ENCODE measurements at places on chromosomes 7 and 10.

DNA sequence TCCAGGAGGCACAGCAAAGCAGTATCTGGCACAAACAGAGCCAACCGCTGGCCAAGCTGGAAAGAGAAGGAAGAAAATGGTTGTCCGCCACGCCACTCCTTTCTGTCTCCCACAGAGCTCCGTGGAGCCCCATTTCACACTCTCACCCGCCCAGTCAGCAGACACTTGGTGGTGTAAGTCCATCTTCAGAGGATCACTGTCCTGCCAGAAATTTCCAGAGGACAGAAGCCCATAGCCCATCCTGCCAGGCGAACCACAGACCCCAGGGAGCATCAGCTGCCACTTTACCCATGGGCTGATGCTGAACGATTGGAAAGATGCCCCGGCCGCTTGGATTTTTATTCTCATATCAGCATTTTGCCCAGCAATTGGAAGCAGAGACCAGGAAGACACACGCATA, 144.7 kb upstream of the LYZL2 start:
- no peak for DNase-seq

GRCh38 chr10:92381543-92381954, 90.6 kb downstream of the MARCHF5 start:
- no peak for DNase-seq

DNA sequence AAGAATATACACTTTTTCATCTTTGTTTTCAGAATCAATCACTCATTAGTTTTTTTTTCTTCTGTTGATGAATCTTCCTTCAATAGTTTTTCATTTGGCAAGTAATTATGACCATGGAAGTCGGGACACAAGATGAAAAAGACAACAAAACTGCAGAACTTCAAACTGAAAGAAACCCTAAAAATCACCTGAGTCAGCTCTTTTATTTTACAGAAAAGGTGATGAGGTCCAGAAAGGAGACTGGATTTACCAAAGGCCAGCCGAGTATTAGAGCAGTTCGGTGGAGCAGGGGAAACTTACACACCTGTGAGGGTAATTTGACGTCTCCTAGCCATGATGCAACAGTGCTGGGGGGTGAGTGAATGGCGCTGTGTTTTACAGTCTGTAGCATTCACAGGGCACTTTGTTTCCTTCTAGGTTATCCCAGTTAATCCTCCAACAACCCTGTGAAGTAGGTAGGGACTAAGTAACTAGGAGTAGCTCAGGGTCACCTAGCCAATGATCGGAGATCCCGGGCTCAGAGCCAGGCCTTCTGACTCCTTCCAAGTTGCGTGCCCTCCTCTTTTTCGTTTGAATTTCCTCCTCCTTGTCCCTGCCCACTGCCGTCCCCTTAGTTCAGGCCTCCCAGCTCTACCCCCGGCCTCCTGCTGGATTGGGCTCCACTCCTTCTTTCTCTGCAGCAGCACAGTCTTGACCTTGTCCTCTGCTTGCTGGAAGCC, 14.0 kb downstream of the RBM20 start:
- DNase-seq: no peak

DNA sequence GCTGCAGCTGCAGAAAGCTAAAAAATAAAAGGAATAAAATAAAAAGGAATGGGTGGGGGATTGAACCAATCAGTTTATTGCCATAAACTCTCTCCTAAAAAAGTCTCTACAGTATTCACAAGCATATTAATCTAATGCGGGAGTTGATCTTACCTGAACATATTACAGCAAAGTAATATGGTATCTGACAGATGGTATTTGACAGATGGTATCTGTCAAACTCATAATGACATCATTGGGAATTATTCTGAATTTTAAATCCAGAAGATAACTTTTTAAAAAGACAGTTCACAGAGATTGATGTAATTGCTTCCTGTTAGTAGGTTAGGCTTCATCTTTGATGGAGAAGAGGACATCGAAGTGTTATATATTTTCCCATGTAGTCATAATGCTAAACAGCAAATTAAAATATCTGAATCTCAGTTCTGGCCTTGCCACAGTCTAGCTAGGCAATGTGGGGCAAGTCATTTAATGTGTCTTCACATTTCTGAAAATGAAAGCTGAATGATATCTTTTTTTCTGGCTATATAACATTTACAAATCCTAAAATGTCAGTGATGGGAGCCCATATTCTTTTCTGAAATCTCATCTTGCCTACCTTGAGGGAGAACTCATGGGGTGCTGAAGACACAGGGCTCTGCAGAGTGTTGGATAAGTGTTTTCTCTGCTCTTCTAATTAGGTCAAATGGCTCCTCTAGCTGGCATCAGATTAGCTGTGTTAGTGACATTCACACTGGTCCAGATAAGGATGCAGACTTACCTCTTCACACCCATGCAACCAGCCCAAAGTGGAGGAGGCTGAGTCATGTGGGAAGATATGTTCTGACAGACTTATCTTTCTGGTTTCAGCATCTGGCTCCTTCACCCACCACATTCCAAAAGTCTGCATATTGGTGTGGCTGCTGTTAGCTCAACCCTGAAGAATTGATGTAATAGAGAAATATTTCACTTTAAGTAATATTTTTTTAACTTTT, 2.1 kb upstream of the LIPM start:
- no peak for DNase-seq

- no peak for DNase-seq
Measured at GRCh38 chr7:41892356-41893100, 189.6 kb upstream of the INHBA start.

Data from lung (tissue), 17 donors.